ENCODE measurements at places on chromosomes 7 and 10.

- DNase-seq, result no peak
Measured at GRCh38 chr10:48973065-48973464, 33.4 kb upstream of the LRRC18 start.

DNA sequence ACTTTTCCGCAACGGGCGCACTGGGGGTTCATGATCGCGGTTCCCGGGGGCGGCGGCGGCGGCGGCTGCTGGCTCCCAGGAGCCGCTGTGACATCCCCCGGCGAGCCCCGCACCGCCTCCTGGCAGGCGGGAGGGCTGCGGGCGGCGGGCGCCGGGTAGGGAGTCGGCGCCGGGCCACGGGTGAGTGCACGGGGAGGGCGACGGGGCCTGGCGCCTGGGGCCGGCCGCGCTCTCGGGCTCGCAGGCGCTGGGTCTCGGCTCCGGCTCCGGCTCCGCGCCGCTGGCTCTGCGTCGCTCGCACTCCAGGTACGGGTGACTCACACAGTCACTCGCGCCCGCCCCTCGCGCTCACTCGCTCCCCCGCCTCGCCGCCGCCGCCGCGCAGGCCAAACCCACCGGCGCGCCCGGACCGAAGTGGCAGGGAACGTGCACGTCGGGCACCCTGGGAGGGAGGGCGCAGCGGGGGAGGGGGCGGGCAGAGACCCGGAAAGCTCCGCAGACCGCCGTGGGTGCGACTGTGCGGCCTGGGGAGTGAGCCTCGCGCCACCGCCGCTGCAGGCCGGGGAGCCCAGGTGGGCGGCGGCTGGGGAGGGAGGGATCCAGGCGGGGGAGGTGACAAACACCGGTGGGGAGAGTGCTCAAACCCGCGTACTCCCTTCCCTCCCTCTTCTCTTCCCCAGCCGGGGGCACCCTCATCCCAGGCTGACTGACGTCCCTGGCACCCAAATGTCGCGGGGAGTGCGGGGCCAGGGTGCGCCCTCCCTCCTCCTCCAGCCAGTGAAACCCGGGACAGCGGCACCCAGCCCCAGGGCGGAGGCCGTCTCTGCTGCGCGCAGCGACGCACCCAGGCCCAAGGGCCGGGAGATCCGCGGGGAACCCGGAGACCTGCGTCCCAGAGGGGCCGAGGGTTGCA is 276.9 kb upstream of the NEBL start:
- peak; percentile 47 for DNase-seq

- DNase-seq, result no peak
Measured at GRCh38 chr10:17138460-17139042, 8.9 kb upstream of the CUBN start.

DNA sequence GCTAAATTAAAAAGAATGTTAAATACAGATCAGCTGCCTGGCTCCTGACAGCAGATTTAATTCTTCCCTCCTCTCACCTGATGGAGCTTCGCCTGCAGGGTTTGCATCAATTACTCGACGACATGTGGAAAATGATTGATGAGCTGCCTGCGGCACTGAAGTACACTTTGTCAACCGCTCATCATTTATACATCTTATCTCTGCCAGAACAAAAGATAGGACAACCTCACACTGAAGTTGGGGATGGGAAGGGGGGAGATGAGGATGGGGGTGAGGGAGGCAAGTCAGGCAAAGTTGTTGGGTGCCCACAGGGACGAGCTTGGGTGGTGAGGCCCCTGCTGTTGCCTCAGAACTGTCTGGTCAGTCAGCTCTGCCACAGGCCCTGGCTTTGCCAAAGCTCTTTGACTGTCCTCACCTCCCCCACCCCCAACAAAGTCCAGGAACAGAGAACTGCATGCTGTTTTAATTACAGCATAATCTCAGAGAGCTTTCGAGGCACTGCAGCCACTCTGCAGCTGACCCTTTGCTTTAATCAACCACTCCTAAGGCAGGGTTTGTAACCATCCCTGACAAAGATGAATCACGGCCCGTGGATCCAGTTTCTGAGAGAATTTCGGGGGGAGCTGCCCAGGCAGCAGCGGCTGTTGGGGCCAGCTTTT is 702.3 kb downstream of the LRMDA start:
- DNase-seq, result no peak

DNA sequence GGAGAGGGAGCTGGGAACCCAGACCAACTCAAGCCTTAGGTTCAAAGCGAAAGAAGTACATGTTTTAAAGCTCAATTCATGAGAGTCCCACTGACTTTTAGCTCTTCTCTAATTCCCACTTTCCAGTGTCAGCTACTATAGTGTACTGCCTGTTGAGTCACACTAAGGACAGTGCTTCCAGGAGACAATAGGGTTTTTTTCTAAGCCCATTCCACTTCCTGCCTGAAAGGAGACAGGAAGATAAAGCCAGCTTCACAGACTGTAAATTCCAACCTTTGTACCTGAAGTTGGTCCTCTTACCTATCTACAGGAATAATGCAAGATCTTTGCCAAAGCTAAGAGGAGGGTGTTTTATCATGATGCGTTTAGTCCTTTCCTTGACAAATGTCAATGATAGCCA is 4.4 kb downstream of the MSRB2 start:
- no peak for DNase-seq

- peak; percentile 22 for DNase-seq
Measured at GRCh38 chr10:30151581-30152389, 92.4 kb upstream of the JCAD start.

DNA sequence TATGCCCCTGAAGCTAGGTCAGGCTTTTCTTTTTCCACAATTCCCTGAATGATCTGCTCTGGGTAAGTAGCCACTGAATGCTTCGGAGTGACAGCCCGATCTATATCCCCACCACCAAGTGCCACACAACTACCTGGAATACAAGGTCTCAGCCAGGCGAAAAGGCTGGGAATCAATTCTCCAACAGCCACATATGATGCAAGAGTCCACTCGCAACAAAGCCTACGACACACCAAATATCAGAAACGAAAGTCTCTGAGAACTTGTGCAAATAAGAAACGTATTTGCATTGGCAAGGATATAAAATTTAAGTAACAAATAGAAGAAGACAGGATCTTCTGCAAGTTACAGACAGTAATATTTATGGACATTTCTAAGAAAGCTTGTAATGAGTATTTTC is 5.7 kb downstream of the HIPK2 start:
- no peak for DNase-seq

DNA sequence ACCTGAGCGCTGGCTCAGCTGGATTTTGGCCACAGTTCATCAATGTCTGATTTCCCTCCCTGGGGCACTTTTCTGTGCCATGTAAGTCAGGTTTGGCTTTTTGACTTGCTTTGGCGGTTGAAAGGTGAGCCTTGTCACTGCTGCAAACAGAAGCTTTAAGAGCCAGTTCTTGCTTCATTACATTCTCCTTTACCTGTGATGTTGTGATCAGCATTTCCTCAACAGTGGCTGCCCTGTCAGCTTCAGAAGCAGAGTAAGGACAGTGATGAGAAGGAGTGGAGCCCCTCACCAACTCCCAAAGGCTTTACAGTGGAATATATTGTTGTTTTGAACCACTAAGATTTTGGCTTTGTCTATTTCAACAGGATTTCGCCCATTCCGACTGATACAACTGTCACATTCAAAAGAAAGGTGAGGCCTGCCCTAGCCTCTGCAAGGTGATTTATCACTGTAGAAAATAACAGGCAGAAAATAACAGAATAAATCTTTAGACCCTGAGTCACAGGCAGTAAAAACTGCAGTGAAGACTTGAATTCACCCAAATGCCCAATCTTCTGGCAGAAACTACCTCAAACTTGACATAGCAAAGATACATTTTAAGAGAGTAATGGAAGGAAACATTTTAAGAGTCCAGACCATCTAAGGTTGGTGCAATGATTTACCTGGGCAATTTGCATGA is 13.3 kb upstream of the DKK1 start:
- no peak for DNase-seq

GRCh38 chr10:117555863-117556262 is 13.3 kb downstream of the EMX2 start:
- no peak for DNase-seq

DNA sequence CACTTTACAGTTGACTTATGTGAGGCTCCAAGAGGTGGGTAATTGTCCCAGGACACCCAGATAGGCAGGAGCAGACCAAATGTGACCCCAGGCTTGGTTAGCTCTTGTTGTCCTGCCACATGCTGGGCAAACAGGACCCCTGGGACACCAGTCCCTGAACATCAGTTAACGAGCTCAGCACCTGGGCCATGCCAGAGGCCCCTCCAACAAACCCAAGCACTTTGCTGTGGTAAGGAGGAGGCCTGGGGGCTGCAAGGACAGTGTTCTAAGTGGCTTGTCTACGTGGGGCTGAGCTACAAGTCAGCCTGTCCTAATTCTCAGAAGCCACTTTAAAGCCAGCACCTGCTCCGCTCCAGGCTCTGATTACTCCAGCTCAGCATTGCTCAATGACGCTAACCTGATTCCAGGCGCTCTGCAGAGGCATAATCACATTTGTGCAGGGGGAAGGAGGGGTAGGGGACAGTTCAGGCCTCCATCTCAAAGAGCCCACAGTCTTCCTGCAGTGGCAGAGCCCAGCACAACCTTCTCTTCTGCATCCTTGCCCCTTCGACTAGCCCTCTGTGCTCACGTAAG is 57.2 kb downstream of the DDC start:
- DNase-seq, result no peak

DNA sequence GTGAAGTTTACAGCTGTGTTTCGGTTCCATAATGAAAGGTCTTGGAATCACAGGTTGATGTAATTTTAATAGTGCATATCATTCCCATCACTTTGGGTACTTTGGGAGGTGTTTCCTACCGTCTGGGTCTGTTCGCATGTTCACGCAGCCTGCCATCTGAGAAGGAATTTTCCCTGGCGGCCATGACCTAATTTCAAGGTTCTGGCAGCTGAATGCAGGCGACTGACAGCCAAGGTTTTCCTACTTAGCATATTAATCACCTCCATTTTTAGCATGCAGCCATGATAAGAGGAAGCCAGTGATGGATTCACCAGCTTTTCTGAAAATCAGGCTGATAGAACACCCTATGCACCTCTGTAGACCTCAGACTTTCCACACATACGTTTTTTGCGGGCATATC is 319.1 kb upstream of the TMEM229A start:
- DNase-seq, result peak; percentile 13

- DNase-seq, result peak; percentile 46
Measured at GRCh38 chr7:29289156-29290021, 94.8 kb downstream of the CHN2 start.

DNA sequence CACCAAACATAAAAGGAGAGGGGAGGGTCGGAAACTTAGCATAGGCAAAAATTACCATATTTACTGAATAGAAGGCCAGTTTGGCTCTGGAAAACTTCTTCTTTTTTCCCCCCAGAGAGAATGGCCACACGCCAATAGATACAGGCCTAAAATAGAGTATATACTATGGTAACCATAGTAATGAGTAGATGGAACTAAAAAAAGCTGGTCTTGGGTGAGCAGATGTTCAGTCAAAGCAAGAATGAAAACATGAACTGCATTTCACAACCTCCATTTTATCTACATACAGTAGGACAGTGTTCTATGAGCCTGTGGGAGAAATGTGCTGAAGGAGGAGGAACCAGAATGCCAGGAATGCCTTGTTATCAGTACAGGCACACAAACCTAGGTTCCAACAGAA is 141.7 kb upstream of the SEMA3A start:
- no peak for DNase-seq

GRCh38 chr10:43039624-43040481 is 37.0 kb upstream of the RET start:
- DNase-seq, result no peak

GRCh38 chr10:68628576-68629127 is 68.5 kb downstream of the TET1 start:
- DNase-seq, result no peak

Measured in left ventricle myocardium inferior (tissue), 1 donor.